ENCODE measurements at places on chromosomes 7 and 10.

DNA sequence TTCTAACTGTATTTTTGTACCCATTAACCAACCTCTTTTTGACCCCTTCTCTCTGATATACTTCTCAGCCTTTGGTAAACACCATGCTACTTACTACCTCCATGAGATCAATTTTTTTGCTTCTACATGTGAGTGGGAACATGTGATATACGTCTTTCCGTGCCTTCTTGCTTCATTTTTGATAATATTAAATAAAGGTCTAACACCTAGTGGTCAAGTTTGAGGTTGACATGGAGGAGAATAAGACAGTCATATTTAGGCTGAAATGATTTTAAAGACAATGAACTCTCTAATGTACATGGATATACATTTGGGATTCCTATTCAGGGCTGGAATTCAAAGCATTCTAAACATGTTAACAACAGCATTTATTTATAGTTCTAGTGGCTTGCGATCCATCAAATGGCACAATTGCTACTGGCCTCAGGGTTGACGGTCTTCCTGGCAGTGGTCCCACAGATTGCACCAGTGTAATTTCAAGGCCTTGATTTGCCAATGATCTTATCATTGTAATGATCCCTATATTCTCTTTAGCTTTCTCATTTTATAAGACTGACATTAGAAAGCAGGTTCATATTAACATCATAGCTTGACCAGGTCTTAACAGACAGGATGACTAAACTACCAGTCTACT is 315.9 kb upstream of the ETV1 start:
- DNase-seq, result no peak

DNA sequence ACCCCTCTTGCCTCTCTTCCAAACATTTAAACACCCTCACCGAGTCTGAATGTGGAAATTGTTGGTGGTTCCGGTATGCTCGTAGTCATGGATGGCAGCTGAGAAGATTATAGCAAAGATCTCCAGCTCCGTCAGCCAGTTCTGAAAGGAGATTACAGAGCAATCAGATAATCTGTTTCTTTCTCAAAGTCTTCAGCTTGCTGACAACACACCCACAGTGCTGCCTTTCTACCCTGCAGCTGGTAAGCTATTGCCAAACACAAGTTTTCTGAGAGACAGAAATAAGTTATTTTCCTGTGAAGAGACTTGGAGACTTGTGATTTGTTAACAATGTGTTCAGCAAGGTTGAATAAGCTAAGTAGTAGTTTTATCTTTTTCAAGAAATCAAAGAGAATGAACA is 163.6 kb downstream of the PPP1R17 start:
- DNase-seq, result no peak

- no peak for DNase-seq
These were observed 5.2 kb upstream of the KBTBD2 start for GRCh38 chr7:32896564-32897347.

DNA sequence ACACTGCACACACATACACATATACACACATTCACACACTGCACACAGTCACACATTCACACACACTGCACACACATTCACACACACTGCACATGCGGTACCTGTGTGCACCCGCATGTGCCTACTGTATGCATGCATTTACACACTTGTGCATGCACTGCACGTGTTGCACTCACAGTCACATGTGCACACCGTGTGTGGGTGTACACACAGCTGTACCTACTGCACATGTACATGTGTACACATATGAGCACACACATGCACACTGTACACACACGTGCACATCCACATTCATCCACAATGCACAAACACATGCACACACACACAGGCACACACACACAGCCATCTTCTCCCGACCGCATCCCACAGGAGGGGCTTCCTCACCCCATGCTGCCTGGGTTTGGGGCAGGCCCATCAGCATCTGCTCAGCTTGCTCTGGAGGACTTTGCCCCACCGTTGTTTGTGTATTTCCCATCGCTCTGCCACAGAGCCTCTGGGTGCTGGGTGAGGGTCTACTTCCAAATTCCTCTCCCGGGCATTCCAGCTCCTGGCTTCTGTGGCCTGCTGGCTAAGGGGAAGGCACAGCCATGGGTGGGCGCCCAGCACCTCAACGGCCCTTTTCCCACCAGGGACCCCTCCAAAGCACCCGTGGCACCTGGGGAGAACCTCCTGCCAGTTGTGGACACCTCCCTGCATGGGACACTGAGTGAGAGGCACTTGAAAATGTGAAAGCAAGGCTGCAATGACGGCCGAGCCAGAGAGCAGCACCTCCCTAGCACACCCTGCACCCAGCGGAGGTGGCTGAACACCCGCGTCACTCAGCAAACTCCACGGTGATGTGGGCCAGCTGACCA is 324.3 kb downstream of the PTPRN2 start:
- DNase-seq, result no peak

GRCh38 chr7:126179916-126180315 is 1072.8 kb downstream of the GRM8 start:
- DNase-seq, result no peak

DNA sequence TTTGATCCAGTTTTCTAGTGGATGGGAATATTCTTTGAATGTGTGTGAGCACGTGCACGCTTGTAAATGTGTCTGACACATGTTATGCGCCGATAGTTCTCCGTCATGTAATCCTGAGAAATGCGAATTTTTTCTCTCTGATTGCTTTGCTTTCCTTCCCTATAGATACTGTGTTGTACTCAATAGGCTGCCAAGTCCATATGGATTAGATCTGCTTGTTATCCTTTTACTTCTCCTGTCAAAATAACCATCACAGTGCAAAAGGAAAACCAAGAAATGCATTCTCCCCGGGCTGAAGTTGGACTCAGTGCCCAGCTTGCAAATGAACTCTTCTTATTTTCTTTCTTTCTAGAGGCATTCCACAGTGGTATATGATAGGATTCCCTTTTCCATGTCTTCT is 131.9 kb downstream of the KIAA1217 start:
- no peak for DNase-seq

GRCh38 chr10:21363092-21363730 is 162.3 kb downstream of the SKIDA1 start:
- DNase-seq, result no peak

GRCh38 chr10:101903827-101904550 is 60.4 kb upstream of the KCNIP2 start:
- no peak for DNase-seq

DNA sequence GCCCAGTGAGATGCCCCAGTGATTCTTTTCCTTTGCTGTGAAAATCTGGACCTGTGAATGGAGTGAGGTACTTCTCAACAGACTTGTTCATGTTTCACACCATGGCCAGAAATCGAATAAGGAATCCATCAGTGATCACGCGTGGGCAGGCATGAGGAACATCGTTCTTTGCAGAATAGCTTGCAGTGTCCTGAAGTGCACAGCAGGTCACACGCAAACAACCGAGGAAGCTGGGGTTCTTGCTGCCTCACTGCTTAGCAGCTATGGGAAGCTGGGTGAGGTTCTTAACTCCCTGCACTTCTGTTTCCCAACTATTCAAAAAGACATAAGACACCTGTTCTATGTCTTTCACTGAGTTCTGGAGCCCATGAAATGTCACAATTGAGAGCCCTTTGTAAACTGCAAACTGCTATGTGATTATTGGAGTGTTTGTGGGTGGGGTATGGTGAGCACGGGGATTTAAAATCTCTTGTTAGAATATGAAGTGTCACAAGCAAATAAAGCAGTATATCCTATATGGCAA is 253.4 kb downstream of the KIAA1217 start:
- DNase-seq, result no peak

- DNase-seq, result no peak
These were observed 47.5 kb downstream of the TASOR2 start for GRCh38 chr10:5732141-5732540.

- no peak for DNase-seq
These were observed 10.6 kb upstream of the CPVL start for GRCh38 chr7:29156907-29157452.

DNA sequence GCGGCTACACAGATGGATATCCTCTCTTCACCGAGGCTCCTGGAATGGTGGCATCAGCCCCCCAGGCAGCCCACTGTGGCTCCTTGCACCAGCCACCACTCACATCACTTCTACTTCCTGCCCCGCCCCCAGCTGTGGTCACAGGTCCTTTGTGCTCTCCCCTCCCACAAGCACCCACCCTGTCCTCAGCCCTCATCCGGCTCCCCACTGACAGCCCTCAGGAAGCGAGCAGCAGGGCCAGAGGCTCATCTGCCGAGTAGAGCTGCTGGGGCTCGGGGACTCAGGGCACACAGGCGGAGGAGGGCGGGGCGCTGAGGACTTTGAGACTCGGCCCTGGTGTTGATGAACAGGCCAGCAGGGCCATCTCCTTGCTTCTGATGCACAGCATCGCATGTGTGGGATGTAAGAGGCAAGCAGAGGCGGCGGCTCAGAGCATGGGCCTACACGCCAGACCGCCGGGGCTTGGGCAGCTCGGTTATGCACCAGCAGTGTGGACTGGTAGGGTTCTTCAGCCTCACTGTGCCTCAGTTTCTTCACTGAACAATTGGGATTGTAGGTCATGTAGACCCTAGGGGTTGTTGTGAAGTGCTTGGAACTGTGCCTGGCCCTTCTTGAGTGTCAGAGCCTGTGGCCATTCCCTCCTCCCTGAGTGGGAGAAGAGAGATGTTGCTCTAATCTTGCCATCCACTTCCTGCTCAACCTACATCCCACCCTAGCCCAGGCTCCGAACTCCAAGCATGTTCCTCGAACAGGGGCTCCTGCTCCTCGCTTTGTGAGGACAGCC is at the start of gene PRF1:
Gene PRF1, minus strand, starts transcription at position 77 of the 784 bp plus-strand sequence. CDS start 1,839 bp downstream, outside the sequence.
- DNase-seq, result peak; percentile 63

DNA sequence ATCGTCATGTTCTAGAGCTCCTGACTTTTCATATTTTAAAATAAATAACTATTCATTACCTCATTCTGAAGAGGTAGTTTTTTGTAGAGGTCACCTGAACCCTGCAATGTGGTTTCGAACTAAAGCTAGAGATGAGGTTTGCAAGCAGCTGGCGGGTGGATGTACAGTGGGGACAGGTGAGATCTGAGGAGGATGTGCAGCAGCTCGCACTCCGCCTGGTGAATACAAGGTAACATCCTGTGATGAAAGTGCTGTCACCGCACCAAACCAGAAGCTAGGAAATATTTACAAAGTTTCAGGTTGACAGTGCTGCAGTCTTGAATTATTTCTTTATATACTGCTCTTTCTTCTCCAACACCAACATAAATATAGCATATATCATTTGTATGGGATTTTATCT is 26.5 kb downstream of the NDUFB2 start:
- DNase-seq, result peak; percentile 13

GRCh38 chr10:111338805-111339204 is 262.0 kb downstream of the ADRA2A start:
- no peak for DNase-seq

GRCh38 chr7:155759740-155760430 is 52.4 kb downstream of the SHH start:
- no peak for DNase-seq

- no peak for DNase-seq
These were observed 73.7 kb upstream of the TMEM229A start for GRCh38 chr7:124106575-124106974.

DNA sequence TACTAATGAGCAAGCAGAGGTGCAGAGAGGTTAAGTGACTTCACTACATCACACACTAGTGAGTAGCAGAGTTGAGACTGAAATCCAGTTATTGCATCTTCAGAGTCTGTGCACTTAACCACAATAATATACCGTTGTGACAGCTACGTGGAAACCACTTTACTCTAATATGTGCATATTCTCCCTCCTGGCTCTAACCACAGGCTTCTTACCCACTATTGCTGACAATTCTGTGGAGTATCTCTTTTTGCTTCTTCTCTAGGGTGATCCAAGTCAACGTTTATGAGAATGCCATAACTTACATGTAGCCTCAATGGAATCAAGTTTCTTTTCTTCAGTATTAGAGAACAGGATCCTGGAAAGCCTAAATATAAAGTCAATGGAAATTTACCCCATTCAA is 64.2 kb upstream of the MEOX2 start:
- DNase-seq, result no peak

DNA sequence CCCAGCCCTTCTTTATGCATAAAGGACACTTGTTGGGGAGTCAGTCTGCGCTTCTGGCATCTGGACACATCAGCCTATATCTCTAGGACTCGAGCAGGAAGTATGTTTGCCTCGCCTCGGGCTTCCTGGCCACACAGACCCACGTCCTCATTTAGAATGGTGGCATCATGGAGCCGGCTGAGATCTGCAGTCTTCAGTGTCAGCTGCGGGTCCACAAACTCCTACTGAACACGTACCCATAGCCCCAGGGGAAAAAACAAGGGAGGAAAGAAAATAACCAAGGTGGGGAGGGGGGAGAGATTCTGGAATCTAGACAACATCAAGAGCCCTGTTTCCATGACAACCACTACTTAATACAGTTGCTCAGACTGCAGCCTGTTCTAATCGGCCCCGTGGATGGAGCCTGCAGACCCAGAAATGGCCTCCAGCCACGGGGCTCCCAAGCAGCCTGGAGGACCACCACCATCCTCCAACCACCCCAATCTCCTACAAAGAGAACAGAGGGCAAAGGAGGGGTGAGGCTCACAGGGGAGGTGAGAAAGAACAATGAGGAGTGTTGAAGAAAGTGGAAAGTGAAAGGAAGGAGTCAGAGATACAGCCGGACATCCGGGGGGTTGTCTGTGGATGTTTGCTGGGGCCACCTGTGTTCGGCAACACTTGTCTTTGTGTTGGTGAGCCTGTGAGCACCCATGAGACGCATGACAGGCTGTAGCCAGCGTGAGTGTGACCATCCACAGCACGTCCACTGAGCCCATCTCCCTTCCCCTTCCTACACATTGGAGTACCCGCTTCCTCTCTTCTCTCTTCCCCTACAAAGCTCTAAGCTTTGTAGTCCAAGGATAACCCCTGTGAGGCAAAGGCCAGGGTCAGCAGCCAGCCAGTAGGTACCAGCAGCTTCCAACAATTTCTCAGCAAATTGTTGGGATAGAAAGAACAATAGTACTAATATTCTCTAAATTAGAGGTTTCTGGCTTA is 141.0 kb downstream of the PLXNA4 start:
- DNase-seq, result no peak

GRCh38 chr7:128219636-128220035 is 21.4 kb upstream of the LEP start:
- DNase-seq, result no peak

DNA sequence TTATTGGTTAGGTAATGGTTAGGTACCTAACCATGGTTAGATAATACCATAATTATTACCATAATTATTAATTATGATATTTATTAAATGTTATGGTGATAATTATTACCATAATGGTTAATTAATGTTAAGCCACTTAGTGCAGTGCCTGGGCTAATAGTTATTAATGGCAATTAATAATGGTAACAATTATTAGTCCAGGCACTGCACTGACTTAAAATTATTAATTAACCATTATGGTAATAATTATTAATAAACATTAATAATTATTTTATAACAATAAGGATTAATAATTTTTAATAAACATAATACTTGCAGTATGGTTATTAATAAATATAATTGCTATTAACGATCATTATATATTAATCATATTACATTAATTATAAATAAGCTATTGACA is 604.0 kb downstream of the CALN1 start:
- no peak for DNase-seq

All from activated CD8-positive, alpha-beta memory T cell treated with anti-CD3 and anti-CD28 coated beads for 1 hour (primary cell).